H54 (cell line): ENCODE measurements at places on chromosomes 7 and 10.

GRCh38 chr7:111012799-111013675, 77.9 kb upstream of the LRRN3 start:
- DNase-seq: no peak

DNA sequence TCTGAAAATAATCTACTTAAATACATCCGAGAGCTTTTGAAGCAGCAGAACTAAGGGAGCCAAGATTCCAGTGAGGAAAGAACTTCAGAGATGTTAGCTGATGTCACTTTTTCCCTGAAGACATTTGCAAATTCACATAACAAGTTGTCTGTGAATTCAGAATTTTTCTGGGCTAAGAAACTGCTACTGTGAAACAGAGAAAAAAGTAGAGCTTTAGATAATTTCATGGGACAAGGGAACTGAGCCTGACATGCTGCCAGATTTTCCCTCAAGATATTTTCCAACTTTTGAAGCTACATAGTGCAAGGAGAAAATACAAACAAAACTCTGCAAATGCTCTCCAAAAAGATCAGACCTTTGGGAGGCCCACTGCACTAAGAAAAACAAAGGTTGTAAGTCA, 484.2 kb downstream of the ANKRD7 start:
- no peak for DNase-seq

GRCh38 chr10:19913987-19914386, 97.8 kb downstream of the PLXDC2 start:
- DNase-seq: no peak

DNA sequence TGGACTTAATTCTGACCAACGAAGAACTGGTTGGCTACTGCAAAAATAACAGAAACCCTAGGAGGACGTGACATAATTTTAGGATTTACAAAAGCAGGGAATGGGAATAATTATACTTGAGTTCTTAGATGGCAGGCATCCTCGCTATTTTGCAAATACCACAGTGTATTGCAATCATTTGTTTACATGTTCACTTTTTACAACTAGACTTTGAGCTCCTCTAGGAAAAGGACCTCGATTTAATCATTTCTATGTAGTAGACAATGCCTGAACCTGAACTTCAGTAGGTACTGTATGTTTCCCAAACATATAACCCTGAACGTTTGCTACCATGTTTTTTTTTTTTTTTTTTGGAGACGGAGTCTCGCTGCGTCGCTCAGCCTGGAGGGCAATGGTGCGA, 137.7 kb downstream of the CNOT4 start:
- no peak for DNase-seq
